ENCODE measurements at places on chromosomes 2 and 18. TPM values are rescaled to one million over a fixed set of nuclear protein-coding genes. Genes with fewer than 3 reads are reported as not detected.

Gene CDH7
- 0.34 TPM for total RNA-seq

Gene USP40
- 43.1 TPM for total RNA-seq

Gene HADHB
- 132 TPM for total RNA-seq

Gene SF3B1
- 253 TPM for total RNA-seq

Gene FN1
- 3,073 TPM for total RNA-seq

Gene TEKT4
- 1.8 TPM for total RNA-seq

Gene RAB1A
- total RNA-seq: 202 TPM

Gene MPHOSPH10
- total RNA-seq: 28.8 TPM

Gene NEURL3
- total RNA-seq: 0.18 TPM

Gene CRYGD
- total RNA-seq: not detected

Gene FEV
- total RNA-seq: not detected

Gene EVX2
- not detected for total RNA-seq

Gene BABAM2
- total RNA-seq: 42.5 TPM
